Activated naive CD4-positive, alpha-beta T cell (primary cell): ENCODE measurements at places on chromosomes 2 and 18.

DNA sequence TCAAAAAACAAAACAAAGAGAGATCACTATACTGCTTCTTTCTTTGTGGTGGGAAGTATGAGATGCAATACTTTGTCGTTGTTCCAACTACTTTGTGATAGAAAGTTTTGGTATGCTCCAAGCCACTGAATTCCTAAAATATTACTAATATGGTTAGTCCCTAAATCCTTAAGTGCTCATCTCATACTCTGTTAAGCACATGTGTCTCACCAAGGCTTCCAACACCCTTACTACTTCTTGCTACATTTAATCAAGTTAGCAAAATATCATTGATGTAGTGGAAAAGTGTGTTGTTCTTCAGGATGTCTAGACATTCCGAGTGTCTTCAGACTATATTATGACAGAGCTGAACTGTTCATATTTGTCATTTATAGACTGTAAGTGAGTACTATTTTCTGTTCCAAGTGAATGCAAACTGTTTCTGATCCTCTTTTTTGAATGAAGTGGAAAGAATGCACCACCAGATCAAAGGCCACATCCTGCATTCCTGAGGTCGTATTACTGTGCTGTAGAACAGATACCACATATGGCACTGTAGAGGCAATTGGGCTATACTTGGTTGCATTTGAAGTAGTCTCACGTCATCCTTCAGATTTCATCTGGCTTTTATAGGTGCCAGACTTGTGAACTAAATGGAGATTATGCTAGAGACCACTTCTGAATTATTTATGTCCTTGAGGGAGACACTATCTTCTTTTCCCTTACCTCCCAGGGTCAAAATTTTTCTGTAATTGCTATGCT lies 298.4 kb upstream of the ZNF521 start:
- DNase-seq: no peak

DNA sequence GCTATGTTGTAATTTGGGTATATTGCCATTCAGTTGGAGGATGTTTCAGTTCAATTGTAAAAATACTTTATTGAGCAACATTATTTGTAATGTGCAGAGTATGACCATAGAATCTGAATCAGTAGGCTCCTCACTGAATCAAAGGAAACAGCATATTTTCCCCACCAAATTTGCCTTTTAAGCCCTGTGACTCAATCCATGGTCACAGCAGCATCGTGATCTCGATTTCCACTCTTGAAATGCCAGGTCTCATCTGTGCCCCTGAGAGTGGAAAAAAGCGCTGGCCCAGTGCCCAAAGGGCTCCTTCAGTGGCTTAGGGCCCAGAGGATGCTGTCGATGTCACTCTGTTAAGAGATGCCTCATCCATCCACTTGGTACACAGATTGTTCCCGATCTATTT lies 57.5 kb downstream of the FHOD3 start:
- no peak for DNase-seq

- DNase-seq: no peak
These were observed 68.4 kb downstream of the NXPH2 start for GRCh38 chr2:138711812-138712211.

GRCh38 chr2:230798769-230799399 lies 65.9 kb upstream of the ITM2C start:
- no peak for DNase-seq

GRCh38 chr2:75936311-75936710 lies 225.6 kb upstream of the GCFC2 start:
- no peak for DNase-seq

GRCh38 chr2:232398293-232399034 lies 8.2 kb upstream of the ALPG start:
- no peak for DNase-seq

GRCh38 chr2:45904267-45904945 lies 252.9 kb downstream of the PRKCE start:
- no peak for DNase-seq

GRCh38 chr18:24766376-24766775 lies 305.9 kb downstream of the HRH4 start:
- DNase-seq: no peak

GRCh38 chr18:78583739-78584458 lies 395.7 kb upstream of the SALL3 start:
- DNase-seq: no peak

- no peak for DNase-seq
These were observed 277.7 kb upstream of the HNRNPA3 start for GRCh38 chr2:176934869-176935415.

- no peak for DNase-seq
These were observed 135.8 kb downstream of the TCF4 start for GRCh38 chr18:55452123-55452611.

GRCh38 chr18:48542513-48543181 lies 3.8 kb downstream of the CTIF start:
- DNase-seq: no peak

DNA sequence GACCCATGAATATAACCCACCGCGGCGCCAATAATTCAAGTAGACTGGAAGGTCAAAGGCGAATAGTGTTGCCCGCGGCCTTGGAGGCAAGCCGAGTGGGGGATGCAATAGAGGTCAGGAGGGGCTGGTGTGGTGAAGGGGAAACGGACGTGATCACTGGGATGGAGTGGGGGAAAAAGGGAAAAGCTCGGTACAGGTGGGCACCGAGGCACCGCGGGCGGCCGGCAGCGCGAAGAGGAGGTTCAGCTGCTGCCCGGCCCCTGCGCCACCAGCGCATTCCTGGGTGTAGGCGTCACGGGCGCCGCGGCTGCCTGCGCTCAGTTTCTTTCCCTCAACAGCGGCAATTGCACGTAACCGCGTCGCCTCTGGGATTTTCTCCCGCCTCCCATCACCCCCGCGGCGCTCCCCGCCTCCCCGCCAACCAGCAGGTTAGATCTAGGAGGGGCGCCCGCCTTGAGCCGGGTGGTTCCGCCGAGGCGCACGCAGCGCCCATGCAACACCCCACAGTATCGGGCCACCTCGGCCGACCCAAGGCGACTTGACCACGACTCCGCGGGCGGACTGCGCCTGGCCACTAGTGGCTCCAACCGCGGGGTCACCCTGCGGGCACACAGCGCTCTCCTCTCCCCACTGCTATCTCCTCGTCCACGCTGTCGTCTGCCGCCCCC lies 1.5 kb downstream of the RND3 start:
- no peak for DNase-seq

DNA sequence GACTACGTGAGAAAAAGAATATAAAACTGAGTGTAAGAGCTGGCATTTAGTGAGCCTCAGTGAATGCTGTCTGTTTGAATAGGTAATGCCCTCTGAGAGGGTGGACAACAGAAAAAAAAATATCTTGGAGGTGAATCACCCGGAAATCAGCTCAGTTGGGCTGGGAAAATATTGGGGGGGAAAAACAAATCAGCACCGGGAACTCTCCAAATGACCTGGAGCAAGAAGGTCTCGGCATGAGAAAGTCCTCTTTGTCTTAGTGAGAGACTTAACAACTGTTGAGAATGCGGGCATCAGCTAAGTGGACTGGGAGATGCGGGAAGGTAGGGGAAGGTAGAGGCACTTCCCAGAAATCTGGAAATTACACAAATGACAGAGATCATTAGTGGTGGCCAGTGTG lies 109.4 kb upstream of the POU3F3 start:
- DNase-seq: no peak

DNA sequence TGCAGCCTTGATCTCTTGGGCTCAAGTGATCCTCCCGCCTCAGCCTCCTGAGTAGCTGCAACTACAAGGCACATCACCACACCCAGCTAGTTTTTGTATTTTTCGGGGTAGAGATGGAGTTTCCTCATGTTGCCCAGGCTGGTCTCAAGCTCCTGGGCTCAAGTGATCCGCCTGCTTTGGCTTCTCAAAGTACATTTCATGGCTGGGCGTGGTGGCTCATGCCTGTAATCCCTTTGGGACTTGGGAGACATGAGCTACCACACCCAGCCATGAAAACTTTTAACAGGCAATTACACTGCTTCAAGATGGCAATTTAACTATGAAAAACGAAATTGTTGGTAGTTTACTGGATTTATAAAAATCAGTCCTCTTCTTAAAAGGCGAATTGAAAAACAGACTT lies 69.7 kb downstream of the MEP1B start:
- DNase-seq: no peak

DNA sequence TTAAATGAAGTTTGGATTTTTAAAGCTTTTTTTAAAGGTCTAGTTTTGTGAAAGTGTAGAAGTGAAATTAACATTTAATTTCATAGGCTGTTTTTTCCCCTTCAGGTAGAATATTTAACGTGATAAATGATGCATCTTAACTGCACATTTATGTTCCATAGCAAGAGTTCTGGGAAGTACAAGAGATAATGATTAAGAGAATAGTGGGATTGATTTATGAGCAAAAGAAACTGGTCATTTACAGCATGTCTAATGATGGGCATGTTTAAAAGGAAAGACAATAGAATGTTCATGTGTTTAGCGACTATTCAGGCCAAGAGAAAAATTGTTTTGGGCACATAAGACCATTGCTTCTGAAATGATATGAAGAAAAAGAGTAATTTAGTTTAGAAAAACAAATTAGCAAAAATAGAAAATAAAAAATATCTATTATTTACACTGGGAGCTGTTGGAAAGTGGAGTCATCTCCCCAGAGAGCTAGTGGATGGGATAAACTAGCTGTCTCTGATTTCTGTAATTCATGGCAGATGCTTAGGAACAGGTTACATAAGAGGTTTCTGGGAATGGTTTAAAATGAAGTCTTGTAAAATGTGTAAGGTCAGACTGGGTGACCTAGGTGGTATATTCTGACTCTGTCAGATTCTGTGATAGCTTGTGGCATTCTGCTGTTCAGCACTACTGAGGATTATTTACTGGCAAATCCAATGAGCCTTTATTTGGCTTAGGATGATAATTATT lies 60.7 kb downstream of the WDR7 start:
- DNase-seq: no peak

DNA sequence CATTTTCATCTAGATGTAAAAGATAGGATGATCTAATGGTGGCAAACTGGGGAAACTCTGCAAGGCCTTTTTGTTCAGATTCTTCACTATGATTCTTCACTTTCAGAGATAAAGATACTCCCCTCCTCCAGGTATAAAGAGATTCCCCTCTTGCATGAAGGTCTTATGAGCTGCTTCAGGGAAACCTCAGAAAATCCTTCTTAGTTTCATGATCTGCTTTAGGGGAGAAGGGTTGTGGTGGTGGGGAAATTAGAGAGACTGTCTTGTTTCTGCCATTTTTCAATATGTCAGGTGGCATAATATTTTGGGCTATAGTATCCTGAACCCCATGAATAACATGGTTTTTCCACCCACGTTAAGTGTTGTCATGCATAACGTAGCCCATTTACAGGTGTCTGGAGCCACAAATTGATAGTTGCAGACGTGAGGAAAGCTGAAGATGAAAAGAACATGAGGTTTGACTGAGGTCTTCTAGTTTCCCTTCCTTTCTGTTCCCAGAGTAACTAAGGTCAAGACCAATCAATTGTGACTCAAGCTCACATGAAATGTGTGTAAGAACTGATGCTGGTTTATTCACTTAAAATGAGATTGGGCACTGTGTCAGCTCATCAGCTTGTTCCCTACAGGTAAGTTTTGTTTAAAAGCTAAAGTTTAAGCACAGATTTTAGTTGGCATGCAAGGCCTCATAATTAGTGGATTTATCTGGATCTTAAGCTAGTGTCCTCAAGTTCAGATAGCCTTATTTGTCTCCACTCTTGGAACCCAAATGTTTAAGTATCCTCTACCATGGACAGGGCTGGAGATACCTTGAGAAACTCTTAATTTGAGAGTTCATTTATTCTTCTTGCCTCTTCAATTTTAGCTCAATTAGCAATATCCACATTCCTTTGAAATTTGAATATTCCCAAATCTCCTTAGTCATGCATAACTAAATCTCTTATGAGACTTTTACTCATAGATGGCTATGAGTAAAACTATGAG lies 304.5 kb upstream of the FANCL start:
- DNase-seq: no peak

- no peak for DNase-seq
These were observed 129.4 kb upstream of the MAPRE2 start for GRCh38 chr18:34911661-34912384.

GRCh38 chr2:176126929-176127773 lies 2.4 kb upstream of the HOXD8 start:
- DNase-seq: peak; percentile 38

DNA sequence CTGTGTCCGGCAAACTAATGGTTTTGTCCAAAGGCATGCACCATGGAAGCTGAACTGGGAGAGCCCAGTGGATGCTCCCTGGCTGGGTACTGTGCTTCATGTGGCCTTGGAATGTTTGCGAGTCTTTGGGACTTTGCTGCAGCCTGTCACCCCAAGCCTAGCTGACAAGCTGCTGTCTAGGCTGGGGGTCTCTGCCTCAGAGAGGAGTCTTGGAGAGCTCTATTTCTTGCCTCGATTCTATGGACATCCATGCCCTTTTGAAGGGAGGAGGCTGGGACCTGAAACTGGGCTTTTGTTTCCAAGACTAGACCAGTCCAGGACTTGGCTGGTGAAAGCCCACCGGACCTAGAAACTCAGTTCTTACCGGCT lies 1.7 kb downstream of the MARS2 start:
- no peak for DNase-seq

GRCh38 chr2:121150126-121150525 lies 134.9 kb downstream of the TFCP2L1 start:
- DNase-seq: no peak

GRCh38 chr2:6297238-6297637 lies 568.5 kb downstream of the CMPK2 start:
- DNase-seq: no peak

GRCh38 chr2:196318517-196319377 lies 147.4 kb upstream of the STK17B start:
- DNase-seq: no peak

GRCh38 chr18:48688961-48689360 lies 150.1 kb downstream of the CTIF start:
- no peak for DNase-seq

- no peak for DNase-seq
These were observed 4.8 kb upstream of the ZAP70 start for GRCh38 chr2:97708608-97709007.

- no peak for DNase-seq
These were observed 361.2 kb downstream of the LRRTM4 start for GRCh38 chr2:77161009-77161408.

- DNase-seq: no peak
These were observed 217.9 kb upstream of the RAB6C start for GRCh38 chr2:129761569-129762021.

DNA sequence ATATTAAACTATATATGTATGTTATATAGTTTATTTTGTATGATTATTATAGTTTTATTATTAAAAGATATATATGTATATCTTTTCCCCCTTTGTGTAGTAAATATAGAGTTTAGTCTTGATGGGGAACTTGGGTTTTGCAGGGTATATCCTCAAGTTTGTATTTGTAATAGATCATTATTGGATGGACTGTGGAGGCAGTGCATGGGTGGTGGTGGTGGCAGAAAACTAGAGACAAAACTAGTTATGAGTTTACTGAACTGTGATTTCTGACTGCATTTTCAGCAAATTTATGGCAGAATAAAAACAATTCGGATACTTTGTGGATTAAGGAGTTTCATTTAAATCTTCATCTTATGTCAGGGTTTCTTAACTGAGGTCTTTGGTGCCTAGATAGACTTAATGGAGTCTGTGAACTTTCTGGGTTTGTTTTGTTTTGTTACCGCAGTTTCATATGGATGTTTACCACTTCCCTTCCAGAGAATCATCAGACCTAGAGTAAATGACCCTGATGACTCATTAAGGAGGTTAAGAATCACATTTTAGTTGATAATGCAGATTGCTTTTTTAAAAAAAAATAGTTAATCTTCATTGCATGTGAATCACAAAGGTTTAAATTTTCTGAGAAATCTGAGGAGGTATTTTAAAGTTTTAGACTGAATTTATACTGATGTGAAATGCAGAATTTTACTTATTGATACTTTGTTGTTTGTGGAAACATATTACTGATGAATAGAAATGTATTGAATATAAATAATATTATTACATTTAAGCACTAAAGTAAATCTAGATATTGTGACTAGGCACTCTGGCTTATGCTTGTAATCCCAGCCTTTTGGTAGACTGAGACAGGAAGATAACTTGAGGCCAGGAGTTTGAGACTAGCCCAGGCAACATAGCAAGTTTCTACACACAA lies 14.5 kb downstream of the EPC2 start:
- DNase-seq: no peak
